D341Med (cell line): ENCODE measurements at places on chromosomes 1 and 21.

DNA sequence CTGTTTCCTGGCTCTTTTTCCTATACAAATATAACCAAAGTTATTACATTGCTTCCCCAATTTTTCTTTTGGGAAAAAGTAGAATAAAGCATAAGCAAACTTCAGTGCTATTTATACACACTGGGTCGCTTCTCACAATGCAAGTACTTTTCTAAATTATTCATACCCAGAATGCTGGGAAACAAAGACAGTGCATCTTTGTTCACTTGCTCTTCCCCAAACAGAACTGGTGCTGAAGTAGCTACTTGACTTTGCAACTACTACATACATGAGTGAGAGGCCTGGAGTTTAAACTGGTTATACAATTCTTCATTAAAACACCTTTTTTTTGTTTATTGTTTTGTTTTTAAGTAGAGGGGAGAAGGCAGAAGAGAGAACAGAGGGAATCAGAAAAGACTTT, 40.2 kb downstream of the STX6 start:
- DNase-seq: no peak

DNA sequence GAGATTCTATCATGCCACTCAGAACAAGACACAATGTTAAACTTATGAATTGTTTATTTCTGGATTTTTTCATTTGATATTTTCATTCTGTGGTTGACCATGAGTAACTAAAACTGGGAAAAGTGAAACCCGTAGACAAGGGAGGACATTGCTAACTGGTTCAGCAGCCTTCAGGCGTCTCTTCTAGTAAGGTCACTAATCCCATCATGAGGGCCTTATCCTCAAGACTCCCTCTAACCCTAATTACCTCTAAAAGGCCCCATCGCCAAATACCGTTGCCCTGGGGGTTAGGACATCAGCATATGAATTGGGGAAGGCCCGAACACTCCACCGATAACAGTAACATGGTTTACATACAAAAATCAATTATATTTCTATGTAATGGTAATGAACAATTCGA, 247.6 kb downstream of the TM2D1 start:
- no peak for DNase-seq

DNA sequence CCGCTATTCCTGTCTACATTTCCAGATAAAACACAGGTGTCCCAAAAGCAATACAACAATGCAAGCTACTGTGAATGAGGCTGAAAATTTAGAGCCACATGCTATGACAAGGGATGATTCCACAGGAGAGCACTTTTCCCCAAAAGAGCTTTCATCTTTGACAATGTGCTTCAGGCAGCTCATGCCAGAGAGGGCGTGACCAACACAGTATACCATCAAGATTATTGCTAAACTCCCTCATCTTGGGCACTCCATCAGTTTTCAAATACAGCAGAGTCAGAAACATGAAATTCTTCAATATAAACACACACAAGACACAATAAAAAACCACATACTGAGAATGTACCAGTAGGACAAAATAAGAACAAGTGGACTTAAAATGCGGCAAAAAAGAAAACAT, 6.7 kb downstream of the GON4L start:
- DNase-seq: no peak

GRCh38 chr1:206890125-206891060, 6.8 kb upstream of the IL24 start:
- DNase-seq: no peak

- DNase-seq: no peak
Measured at GRCh38 chr1:238107322-238107721, 216.6 kb upstream of the ZP4 start.

- DNase-seq: no peak
Measured at GRCh38 chr21:36719614-36720013, 20.7 kb downstream of the SIM2 start.

DNA sequence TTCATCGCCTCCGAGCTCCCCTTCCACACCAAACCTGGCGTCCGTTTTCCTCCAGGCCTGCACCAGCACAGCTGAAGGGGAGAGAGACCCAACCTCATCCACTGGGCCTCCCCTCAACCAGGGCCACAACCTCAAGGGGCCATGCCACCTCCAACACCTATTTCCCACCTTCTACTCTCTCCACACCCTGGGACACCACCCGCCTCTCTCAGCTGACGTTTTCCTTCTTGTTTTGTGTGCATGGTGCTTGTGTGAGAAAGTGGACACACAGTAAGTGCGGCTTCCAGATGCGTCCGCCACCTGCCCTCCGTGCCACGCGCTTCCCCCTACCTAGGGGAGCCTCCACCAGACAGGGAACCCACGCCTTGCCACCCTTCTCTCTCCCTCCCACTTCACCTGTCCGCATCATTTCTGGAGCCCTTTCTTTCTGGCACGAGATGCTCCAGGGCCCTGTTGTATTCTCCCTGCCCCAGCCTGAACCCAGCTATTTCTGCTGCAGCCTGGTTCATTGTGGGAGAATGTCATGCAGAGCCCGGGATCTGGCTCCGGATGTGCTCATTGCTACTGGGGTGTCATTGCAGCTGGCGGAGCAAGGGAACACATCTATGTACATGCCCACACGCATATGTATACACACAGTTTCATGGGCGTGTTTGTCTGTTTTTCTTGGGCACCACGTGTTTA, 1.3 kb upstream of the GNB1 start:
- DNase-seq: no peak

DNA sequence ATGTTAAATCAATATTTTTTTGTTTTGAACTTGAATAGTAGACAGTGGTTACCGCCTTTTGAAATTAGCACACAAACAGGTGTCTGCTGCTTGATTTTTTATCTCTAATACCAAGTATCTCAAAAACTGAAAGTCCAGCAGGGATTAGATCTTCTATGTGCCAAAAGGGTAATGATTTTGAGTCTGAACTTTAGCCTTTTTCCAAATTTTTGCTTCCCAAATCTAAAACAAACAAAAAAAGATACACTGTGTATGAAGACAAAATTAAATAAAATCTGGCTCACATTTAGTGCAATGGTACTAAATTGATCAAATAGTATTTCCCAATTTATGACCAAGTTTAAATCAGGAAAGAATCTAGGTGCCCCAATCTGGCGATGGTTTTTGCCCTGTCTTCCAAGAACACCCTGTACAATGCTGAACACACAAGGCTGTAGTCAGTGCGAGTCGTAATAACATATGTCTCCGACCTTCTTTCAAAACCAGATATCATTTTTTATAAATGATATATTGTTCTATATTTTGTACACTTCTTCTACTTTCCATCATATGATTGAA, 40.5 kb downstream of the PLPPR4 start:
- DNase-seq: no peak

DNA sequence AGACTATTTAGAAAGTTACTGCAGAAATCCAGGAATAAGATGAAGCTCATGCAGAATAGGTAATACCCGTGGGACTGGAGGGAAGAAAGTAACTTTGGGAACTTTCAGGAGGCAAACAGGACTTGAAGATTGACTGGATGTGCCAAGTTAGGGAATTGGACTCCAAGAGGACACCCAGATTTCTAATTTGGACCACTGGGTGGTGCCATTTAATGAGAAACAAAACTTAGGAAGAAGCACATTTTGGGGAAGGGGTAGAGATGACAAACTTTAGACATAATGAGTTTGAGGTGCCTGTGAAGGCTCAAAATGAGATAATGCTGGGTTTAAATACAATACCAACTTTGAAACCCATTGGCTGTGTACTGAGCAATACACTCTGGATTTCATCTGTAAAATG, 3.3 kb upstream of the B4GALT3 start:
- no peak for DNase-seq

GRCh38 chr1:203103216-203103615, 17.4 kb upstream of the MYOG start:
- no peak for DNase-seq

DNA sequence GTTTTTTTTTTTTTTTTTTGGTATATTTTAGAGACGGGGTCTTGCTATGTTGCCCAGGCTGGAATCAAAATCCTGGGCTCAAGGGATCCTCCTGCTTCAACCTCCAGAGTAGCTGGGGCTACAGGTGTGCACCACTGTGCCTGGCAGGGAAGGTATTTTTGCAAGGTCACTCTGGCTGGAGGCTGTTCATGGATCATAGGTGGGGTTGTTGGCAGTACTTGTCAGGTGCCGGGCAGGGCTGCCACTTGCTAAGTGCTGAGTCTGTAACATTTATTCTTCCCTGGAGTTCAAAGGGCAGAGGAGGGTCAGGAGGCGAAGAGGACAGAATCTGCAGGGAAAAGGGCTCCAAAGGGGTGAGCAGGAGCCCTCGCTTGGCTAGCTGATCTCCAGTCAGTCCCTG, 24.1 kb downstream of the A3GALT2 start:
- DNase-seq: no peak

GRCh38 chr1:55568732-55569131, 353.6 kb upstream of the USP24 start:
- DNase-seq: no peak

- no peak for DNase-seq
Measured at GRCh38 chr1:23278717-23279116, 61.4 kb upstream of the HTR1D start.

DNA sequence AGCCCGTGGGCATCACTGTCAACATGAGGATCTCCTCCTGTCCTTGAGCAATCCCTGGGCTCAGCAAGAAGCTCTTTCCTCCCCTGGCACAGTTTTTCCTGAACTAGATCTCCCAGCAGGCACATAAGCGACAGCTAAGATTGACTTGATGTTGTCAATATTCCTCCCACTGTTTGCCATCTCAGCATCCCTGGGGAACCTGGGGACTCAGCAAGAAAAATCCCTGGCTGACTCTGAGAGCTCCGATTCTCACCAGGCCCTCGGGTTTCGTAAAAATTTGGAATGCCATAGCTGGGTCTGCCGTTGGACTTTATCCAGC, 687.2 kb downstream of the MATN1 start:
- DNase-seq: no peak

DNA sequence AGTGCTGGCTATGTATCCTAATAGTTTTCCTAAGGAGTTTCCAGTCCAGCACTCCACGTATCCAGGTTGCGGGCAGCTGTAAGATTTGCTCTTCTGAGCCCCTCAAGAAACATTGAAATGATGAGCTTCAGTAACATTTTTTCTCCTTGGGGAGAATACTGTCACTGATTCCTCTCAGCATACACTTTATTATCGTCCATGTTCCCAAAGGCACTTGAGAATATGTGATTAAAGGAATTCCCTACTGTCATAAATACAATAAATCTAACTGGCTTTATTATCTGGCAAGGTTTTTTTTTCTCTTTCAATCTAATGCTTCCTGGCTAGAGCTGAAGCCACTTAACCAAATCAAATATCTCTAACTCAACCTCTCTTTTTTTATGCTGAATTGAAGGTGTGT, 359.2 kb upstream of the PKN2 start:
- no peak for DNase-seq

GRCh38 chr1:192877283-192877886, 68.5 kb downstream of the RGS2 start:
- DNase-seq: no peak

DNA sequence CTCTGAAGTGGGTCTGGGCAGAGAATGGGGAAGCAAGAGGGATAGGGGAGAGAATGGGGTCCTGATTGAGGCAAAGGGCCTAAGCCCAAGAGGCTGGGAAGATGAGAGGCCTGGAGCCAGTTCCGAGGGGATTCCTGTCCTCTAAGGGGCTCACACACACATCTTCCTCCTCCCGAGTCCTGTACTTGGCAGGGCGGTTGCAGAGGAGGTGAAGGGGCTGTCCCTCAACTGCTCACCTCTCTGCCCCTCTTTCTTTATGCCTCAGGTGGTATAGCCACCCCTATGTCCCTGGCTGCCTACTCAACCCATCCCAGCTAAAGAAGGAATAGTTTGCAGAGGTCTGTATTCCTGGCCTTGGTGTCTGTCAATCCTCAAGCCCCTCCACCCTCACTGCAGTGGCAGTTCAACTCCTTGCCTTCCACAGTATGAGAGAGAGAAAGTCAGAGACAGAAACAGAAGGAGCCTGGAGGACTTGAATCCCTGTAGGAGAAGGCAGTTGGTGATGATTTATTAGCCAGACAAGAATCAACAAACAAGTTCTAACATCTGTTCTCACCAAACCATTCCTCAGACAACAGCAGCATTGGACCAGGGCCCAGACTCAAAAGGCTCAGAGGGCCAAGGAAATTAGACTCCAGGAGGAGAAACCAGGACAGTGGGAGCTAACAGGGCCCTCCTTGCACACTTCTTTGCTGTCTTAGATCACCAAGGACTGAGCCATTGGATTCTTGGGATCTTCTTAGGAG, 10.7 kb downstream of the SH2D2A start:
- DNase-seq: no peak

DNA sequence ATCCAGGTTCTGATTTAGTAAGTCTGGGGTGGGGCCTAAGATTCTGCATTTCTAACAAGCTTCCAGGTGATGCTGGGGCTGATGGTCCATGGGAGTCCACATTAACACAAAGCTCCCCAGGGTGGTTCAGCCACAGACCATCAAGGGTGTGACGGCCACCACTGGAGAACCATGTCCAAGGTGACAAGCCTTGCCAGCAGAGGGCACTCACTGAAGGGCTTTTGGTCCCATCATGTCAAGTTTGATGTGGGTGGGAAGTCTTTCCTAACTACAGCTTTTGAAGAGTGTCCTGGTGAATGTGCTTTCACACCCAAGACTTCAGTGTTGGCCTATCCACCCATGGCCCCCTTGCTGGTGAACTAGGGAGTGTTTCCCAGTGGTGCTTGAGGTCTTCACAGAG, 67.1 kb downstream of the UBE2T start:
- no peak for DNase-seq

- no peak for DNase-seq
Measured at GRCh38 chr1:111597426-111597825, 22.2 kb upstream of the RAP1A start.

- peak; percentile 83 for DNase-seq
Measured at GRCh38 chr1:201648066-201648906, 109.4 kb downstream of the NAV1 start.

DNA sequence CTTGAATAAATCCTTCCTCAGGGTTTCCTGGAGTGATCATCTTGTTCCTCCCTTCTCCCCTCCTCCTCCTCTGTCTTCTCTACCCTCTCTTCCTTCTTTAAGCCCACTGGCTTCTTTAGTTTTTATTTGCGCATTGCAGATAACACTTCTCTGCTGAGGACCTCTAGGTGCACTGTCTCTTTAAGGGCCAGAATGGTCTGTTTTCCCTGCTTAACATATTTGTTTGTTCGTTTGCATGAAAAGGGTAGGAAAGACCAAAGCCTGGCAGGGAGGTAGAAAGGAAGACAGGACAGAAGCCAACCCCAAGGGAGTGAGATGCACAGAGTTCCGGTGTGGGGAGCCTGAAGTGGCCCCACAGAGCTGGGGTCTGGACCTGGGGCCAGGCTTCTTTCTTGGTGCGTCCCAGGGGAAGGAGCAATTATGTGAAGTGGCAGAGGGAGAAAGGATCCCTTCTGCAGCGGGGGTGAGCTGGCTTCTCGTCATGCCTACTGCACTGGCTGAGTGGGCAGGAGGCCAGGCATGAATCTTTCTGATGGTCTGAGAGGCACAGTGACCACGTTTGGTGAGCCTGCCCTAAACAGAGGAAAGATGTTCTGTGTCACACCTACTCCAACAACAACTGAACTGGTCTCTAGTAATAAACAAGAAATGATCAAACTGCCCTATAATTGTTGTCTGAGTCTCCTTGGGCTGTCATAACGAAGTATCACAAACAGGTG, 232.7 kb downstream of the KCNJ6 start:
- no peak for DNase-seq
